ENCODE measurements at places on chromosomes 13 and 19. TPM values are rescaled to one million over a fixed set of nuclear protein-coding genes. Genes with fewer than 3 reads are reported as not detected.

DNA sequence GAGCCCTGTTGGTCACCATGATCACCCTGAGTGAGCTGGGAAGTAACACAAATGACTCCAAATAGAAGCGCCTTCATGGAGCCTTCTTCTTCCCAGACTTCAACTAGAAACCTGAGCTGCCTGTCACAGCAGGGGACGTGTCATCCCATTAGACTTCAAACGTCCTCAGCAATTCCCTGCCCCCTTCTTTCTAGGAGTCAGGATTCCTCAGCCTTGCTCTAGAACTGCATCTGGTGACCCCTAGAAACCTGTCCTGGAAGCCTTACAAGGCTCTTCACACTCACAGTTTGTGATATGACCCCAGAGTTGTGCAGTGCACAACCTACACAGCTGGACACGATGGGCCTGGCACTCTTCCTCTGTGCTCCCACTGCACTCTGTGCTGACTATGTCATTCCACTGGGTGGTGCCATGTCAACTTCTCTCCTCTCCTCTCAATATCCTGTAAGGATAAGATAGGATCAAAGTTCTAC is 23.6 kb upstream of the TTYH1 start:
- DNase-seq, result no peak

DNA sequence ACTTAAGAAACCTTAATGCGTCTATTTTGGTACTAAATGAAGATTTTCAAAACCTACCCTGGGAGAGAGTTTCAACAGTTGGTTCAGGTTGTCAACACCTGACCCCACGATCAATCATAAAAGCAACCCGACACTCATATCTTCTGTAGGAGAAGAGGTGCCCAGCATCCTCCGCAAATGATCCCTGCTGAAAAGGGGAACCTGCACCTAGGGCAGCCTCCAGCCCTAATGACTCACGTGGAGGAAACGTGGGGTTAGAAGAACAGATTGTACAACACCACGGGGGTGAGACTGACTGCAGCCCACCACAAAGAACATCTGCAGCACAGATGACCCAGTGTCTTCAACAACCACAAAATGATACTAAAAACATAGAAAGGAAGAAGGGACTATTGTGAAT is 116.3 kb downstream of the RAB20 start:
- DNase-seq, result no peak

DNA sequence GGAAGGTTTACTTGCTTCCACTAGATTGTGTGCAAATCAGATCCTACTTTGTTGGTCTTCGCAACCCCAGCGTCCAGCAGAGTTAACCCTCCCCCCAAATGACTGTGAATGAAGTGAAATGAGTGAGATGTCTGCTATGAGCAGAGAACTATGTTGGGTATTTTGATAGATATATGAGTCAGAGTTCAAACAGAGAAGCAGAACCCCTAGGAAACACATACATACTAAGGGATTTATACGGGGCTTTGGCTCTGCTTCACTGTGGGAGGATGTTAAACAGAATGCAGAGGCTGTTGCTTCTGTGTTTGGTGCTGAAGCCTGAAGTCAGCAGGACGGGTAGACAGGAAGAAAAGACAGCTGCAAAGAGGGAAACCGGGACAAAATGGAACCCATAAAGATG is 197.0 kb downstream of the MZT1 start:
- no peak for DNase-seq

GRCh38 chr13:38914070-38914469 is 76.6 kb downstream of the STOML3 start:
- no peak for DNase-seq

- DNase-seq, result no peak
Measured at GRCh38 chr19:18102916-18103542, 5.5 kb downstream of the MAST3 start.

Gene CFAP97D2
- total RNA-seq, result not detected

- no peak for DNase-seq
Measured at GRCh38 chr19:45156751-45157150, 4.0 kb downstream of the NKPD1 start.

Gene KLK11
- 2.3 TPM for total RNA-seq

DNA sequence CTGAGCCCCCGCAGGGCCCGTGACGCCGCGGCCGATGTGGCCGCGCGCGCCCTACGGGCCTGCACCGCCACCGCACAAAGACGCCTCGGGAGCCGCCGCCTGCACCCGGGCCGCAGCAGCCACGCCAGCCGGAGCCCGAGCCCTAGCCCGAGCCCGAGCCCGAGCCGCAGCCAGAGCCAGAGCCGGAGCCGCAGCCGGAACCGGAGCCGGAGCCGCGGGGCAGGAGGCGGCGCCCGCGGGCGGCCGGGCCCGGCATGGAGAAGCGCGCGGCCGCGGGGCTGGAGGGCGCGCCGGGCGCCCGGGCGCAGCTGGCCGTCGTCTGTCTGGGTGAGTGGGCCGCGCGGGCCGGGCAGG is 379 bp downstream of the LRP3 start:
- DNase-seq, result no peak

Gene COL4A2
- total RNA-seq, result 66.8 TPM

GRCh38 chr19:29793116-29793727 is 18.6 kb upstream of the CCNE1 start:
- DNase-seq, result no peak

DNA sequence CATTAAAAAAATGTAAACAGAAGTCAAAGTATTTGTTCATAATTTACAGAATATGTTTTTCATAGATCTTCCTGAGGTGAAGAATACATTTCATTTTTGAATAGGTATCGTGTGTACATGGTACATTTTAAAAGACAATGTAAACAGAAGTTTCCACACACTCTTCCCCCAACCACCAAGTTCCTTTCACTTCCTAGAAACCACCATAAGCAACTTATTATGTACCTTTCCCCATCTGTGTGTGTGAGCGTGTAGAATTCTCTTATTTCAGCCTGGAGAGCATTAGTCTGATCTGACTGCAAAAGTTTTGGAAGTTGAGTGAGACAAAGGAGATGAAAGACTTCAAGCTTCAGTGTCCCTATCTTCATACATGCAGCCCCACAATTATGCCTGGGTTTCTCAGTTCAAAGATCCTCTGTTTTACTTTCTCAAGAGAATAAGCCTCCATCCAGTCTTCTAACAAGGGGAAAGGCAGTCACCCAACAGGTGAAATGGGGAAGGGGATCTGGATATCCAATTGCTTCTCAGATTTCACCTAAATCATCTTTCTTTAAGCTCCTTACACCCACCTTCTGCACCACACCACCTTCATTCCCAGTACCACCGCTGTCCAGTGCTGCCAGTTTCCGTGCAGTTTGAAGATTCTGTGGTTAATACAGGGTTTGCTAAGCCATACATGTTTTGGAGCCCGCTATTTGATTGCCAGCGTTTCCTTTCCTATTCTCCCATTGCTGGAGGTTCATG is 2.1 kb downstream of the TEX30 start:
- no peak for DNase-seq

Gene HSD11B1L
- total RNA-seq, result 6.4 TPM

GRCh38 chr13:77480066-77480465 is 55.4 kb upstream of the SCEL start:
- DNase-seq, result no peak

Gene TMEM86B
- 1.7 TPM for total RNA-seq

Gene CGB8
- 0.53 TPM for total RNA-seq

Gene ADAMTSL5
- total RNA-seq, result 19.2 TPM

GRCh38 chr19:55442372-55442961 is 633 bp downstream of the SHISA7 start:
- DNase-seq, result no peak

Gene PPAN
- 72.1 TPM for total RNA-seq

DNA sequence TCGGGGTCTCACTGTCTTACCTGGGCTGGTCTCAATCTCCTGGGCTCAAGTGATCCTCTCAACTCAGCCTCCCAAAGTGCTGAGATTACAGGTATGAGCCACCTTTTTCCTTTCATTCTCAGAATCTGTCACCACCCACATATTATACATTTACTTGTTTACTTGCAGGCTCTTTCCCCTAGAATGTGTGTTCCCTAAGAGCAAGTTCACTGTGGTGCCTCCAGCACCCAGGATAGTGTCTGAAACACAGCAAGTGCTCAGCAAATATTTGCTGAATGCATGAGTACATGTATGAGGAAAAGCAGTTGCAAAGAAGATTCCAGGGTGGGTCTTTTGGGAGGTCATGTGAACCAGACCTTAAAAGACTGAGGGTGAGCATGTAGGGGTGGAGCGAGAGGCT is 96.8 kb downstream of the RGCC start:
- no peak for DNase-seq

Gene PCDH17
- total RNA-seq, result not detected

Gene KRTDAP
- not detected for total RNA-seq

GRCh38 chr19:41269571-41269970 is 5.4 kb downstream of the HNRNPUL1 start:
- no peak for DNase-seq

GRCh38 chr13:20942938-20943559 is 40.5 kb upstream of the XPO4 start:
- DNase-seq, result no peak

DNA sequence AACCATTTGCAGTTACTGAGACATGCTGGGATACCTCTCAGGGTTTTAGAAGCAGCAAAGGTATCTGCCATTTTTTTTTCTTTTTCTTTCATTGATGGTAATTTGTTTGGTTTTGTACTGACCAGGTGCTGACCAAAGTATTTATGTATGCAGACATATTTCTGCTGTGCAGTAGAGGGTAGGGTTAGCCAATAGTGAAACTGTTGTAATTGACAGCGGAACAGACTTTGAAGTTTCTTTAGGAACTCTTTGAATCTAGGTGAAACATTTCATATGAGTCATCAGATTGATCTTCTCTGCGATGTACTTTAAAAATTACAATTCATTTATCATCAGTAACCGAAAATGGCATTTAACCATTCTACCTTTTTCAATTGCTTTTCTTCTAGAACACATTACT is 63.0 kb downstream of the ITGBL1 start:
- no peak for DNase-seq

Gene CNFN
- 0.83 TPM for total RNA-seq

- DNase-seq, result no peak
Measured at GRCh38 chr19:32471095-32471494, 65.5 kb downstream of the DPY19L3 start.

DNA sequence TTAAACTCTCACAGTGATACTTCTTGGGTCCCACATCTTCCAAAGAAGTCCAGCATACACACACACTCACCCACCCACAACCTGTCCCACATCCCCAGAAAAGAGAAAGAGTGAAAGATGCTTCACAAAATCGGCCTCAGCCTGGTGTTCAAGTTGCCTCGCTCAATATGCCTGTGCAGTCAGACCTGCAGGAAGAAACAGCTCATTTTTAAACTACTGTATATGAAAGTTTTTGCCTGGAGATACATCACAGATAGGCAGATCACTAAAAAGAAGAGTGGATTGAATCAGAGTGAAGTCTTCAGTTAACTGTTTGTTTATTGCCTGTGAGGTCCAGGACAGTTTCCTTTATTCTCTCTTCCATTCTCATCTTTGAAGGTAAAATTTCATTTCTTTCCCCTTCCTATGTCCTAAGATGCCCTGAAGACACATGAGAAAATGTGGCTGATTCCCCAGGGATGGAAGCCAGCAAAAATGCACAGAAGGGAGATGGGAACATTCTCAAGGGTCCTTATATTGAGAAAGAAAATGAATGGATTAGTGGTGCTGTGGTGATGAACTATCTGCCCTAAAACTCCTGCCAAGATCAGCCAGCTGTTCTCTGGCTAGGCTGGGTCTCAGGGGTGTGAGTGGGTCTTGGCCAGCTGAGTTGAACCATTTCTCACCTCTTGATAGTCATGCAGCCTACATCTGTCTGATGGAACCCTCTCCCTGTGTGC is 259.0 kb downstream of the ITGBL1 start:
- DNase-seq, result no peak

- peak; percentile 26 for DNase-seq
Measured at GRCh38 chr13:83298617-83299016, 583.7 kb downstream of the SLITRK1 start.

DNA sequence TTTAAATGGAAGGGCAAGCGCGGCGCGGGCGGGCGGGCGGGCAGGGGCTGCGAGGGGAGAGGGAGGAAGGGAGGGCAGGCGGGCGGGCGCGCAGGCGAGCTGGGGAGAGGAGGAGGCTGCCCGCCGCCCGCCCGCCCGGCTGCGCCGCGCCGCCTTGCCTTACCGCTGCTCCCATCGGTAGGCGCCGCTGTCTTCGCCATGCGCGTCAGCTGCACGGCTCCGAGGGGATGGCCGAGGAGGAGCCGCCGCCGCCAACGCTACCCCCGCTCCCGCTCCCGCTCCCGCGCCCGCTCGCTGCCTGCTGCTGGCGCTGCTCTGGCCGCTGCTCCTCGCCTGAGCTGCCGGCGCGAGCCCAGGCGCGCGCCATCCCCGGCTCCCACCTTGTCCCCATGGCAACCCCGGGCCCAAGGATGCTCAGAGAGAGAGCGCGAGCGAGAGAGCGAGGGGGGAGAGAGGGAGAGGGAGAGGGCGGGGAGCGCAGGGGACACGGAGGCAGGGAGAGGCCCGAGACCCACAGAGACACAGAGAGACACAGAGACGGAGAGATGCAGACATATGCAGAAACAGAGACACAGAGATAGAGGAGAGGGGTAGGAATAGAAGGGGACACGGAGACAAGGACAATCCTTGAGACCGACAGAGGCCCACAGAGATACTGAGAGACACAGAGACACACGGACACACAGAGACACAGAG is 40.3 kb downstream of the DEDD2 start:
- DNase-seq, result peak; percentile 76

- no peak for DNase-seq
Measured at GRCh38 chr13:30880151-30880855, 25.8 kb upstream of the MEDAG start.

DNA sequence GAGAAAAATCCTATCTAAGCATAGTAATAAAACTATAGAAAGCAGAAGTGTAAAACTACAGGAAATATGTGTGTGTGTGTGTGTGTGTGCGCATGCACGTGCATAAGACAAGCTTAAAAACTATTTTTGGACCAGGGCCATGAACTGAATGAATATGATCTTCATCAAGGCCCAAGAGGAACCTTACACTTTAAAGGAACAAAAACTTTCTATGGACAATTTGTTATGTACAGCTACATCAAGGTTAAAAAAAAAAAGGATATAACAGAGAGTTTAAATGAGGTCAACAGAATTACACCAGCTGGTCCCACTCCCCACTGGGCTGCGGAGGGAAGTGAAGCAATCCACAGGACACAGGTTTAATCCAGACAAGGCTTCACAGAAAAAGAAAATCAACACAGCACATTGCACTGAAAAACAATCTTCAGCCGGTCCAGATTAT is 151.1 kb downstream of the LHFPL6 start:
- DNase-seq, result no peak

- DNase-seq, result no peak
Measured at GRCh38 chr13:102240110-102240509, 161.7 kb downstream of the FGF14 start.

GRCh38 chr13:113589251-113589960 is 4.9 kb downstream of the TFDP1 start:
- no peak for DNase-seq

- DNase-seq, result no peak
Measured at GRCh38 chr19:52741951-52742485, 7.2 kb upstream of the ZNF611 start.

DNA sequence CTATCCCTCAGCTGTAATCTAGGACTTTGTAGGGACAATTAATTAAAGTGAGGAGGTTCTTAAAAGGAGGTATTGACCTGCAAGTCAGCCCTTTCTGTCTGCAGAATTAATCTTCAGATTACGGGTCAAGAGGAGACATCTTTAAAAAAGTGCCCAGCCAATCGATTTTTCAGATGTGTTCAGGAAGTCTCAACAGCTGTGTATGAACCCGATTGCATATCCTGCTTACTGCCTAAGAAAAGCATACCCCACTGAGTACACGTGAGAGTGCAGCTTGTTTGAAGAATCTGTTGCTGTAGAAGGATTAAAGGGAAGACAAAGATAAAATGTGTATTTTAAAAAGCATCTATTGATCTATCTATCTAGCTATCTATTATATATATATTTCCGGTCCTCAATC is 1194.5 kb downstream of the UQCRFS1 start:
- no peak for DNase-seq

Gene CCDC194
- not detected for total RNA-seq

Gene DIRAS1
- 0.53 TPM for total RNA-seq
